Stimulated activated CD8-positive, alpha-beta memory T cell treated with anti-CD3 and anti-CD28 coated beads, Interleukin-4, amount 100 ng/mL, for 48 hours (primary cell): ENCODE measurements at places on chromosomes 6 and 20.

GRCh38 chr6:46347669-46348068 lies 143.6 kb downstream of the RCAN2 start:
- DNase-seq, result no peak

DNA sequence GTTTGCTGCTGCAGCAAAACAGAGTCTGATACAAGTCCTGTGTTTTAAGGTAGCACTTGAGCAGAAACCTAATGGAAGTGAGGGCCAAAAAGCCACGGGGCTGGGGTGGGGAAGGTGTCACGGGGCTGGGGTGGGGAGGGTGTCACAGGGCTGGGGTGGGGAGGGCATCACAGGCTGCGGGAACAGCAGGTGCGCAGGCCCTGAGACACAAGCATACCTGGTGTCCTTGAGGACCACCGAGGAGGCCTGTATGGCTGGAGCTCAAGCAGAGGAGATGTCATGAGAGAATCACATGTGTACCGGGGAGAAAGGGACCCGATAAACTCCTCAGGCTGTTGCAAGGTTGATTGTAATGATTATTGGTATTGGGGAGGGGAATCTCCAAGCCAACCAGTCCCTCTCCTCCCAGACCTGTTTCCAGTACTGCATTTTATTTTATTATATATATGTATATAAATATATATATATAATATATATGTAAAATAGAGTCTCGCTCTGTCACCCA lies 13.6 kb upstream of the SPO11 start:
- no peak for DNase-seq

GRCh38 chr6:160360955-160361354 lies 12.8 kb downstream of the SLC22A3 start:
- no peak for DNase-seq

DNA sequence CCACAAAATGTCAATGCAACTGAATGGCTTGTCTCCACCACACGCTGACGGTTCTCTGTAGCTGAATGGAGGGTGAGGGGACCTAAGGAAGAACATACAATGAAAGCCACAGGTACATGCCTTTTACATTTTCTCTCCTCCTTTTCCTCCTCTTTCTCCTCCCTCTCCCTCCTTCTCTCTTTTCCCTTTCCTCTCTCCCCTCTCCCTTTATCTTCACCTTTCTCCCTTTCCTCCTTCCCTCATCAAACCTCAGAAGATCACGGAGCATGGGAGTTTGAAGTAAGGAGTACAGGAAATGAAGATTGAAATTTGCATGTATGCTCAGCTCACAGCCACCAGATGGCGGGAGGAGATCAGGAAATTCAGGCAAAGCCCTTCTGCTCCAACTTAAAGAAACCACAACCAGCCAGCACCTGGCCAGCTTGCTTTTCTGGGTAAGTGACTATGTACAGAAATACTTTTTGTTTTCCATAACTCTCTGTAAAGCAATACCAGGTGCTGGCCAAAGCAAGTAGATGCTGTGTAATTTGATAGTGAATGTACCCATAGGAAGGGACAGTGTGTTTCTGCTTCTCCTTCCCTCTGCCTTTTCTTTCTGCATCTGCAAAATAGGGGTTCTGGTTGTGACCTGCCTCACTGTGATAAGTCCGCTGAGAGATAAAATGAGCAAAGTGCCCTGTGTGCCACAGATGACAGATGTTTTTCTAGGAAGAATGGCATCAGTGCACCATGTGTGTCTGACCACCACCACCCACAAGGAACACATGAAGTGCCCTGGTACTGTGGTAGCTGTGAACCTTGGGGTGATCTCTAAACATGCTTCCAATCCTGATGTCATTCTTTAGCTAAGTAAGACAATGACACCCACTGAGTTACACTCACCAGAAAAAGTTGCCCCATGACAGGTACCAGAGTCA lies 18.6 kb upstream of the FOXO3 start:
- DNase-seq, result peak; percentile 67

DNA sequence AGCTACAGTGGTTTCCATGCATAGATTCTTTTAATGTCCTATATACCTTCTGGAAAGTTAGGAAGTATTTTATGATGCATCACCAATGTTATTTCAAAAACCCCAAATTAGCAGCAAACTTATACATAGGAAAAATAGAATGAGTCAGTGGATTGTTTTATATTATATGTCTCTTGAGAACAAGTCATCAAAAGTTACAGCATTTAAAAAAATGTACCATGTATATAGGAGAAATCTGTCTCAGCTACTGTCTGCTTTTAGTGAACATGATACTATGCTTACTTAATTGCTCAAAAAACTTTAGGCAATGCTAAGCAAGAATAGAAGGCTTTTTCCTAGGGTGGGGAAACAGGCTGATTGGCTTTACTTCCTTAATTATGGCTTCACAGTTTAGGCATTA lies 365.3 kb downstream of the SAMD5 start:
- DNase-seq, result no peak

- DNase-seq, result no peak
These were observed 58.0 kb upstream of the SALL4 start for GRCh38 chr20:51860111-51860882.

- DNase-seq, result peak; percentile 72
These were observed 1.7 kb downstream of the UBE2V1 start for GRCh38 chr20:50111120-50111828.

- no peak for DNase-seq
These were observed 36.0 kb upstream of the SNX9 start for GRCh38 chr6:157787080-157787479.

DNA sequence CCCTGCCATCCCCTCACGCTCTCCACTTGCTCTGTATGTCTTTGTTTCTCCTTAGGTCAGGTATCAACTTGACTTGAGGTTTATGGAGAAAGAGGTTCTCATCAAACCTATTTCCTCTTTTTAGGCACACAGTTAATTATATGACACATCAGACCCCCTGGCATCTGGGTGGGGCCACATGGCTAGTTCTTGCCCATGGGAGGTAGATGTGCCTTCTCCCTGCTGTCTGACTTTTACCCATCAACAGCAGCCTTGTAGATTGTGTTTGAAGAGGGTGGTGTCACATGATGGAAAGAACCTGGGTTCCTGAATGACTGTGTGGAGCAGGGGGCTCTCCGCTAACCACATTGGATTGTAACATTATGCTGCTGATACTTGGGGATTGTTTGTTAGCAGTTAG lies 7.2 kb upstream of the UQCC2 start:
- no peak for DNase-seq

DNA sequence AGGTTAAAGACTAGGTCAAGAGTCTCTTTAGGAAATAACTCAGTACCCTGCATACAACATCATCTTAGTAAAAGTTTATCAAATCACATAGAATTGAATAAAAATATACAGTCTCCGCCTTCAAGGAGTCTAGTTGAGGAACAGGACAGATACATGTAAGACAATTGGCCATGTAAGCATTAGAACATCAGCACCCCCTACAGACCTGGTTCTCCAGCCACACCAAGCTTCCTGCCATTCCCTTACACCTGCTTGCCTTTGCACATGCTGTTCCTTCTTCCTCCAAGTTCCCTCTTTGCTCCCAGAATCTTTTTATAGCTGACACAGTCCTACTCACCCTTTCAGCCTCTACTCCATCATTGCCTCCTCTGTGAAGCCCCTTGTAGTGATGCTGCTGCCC lies 187.8 kb upstream of the LRFN2 start:
- no peak for DNase-seq

DNA sequence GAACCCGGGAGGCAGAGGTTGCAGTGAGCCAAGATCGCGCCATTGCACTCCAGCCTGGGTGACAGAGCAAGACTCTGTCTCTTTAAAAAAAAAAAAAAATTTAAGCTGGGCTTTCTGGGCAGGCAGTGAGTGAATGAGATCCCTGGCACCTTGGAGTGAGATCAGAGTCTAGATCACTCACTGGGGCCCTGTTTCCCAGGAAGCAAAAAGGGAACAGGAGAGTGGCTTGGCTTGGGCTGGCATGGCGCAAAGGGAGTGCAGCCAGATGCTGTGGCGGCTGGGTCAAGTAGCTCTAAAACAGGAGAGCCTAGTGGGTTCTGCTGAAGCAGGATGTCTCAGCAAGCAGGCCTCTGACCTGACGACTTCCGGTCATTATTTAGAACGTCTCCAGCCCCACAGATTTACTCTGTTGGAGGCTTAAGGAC lies 10.4 kb downstream of the PLCG1 start:
- DNase-seq, result no peak

DNA sequence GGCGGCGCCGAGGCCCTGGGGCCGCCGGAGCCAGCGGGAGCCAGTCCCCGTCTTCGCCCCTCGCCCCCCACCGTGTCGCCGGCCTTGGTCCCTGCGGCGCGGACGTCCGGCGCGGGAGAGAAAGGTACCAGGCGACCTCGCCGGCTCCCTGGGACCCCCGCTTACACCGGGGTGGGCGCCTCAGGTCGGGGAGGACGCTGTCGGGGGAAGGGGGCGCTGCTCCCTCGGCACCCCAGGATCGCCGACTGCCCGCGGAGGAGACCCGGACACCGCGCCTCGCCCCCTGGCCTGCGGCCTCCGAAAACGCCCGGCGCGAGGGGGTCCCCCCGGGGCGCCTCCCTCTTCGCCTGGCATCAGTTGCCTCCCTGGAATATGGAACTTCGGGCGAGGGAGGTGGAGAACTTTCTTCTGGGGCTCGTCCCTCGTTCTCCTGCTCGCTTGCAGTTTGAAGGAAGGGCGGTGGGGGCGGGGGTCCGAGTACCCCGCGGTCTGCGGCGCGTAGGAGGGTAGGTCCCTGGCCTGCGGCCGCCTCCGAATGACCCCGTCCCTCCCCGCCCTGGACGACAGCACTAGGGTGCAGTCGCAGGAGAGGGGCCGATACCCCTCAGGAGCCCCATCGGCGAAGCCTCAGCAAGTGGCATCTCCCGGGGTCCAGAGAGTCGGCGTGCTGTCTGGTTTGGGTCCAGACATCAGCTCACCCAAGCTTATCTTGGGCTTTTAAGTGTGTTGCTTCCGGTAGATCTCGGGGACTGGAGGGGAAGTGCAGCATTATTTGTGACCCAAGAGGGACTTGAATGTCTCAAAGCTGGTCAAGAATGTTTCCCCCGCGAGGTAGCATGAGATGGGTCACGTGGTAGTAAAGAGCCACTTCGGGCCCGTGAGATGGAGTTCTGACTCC lies 549 bp downstream of the ANKRD6 start:
- peak; percentile 43 for DNase-seq

GRCh38 chr6:97456070-97456469 lies 173.1 kb upstream of the MMS22L start:
- no peak for DNase-seq

GRCh38 chr6:34465531-34466241 lies at the start of gene PACSIN1:
TSS of gene PACSIN1 (plus strand) at chr6:34466076. CDS start at chr6:34526306, 60,230 bp downstream.
- no peak for DNase-seq

DNA sequence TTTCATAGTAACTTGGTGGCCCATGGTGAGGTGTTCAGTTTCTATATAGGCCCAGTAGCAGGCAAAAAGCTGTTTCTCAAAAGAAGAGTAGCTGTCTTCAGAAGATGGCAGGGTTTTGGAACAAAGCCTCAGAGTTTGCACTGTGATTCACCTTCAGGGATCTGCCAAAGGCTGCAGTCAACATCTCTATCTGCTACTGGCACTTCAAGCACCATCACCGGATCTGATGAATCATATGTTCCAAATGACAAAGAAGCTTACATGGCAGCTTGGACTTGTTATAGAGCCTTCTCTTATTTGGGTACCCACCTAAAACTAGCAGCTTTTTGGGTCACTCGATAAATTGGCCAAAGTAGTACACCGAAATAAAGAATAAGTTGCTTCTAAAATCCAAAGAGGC lies 39.5 kb downstream of the PKIB start:
- DNase-seq, result no peak

DNA sequence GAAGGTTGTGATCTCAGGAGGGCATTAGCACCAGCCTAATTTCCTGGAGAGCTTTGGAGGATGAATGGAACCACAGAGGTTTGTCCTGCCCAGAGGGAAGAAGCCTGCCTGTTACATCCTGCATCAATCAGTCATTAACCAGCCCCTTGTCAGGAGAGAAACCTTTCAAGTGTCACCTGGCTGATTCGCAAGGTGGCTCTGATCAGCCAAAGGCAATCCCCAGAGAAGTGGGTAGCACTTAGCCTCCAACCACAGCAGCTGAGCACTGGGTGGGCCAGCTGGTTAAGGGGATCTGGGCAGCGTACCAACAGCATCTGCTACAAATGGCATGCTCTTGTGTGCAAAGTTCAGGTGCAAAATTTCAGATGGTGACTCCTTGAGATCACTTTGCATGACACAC lies 26.9 kb downstream of the ANKEF1 start:
- no peak for DNase-seq

DNA sequence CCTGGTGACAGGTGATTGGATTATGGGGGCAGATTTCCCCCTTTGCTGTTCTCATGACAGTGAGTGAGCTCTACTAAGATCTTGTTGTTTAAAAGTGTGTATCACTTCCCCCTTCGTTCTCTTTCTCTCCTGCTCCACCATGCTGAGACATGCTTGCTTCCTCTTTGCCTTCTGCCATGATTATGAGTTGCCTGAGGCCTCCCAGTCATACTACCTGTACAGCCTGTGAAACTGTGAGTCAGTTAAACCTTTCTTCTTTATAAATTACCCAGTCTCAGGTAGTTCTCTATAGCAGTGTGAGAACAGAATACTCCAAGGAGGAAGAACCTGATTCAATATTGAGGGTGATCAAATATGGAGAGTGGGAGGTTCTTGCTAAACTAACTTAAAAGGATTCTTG lies 724.9 kb downstream of the DOK5 start:
- DNase-seq, result no peak

DNA sequence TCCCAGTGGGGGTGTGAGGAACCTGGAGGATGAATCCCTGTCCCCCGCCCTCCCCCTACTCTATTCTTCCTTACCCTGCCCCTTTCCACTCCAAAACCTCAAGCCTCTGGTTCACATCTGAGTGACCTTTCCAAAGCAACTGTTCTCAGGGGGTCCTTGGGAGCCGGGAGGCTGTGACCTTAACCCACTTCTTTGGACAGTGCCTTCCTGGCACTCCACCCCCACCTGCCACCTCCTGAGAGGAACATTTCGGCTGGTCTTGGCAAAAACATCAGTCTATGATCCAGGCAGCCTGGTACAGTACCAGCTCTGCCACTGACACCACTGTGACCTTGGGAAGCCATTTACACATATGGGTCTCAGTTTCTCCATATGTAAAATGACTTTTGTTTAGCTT lies 121.7 kb downstream of the MRPL14 start:
- no peak for DNase-seq

- no peak for DNase-seq
These were observed 172.0 kb downstream of the MYLK4 start for GRCh38 chr6:2578767-2579166.

DNA sequence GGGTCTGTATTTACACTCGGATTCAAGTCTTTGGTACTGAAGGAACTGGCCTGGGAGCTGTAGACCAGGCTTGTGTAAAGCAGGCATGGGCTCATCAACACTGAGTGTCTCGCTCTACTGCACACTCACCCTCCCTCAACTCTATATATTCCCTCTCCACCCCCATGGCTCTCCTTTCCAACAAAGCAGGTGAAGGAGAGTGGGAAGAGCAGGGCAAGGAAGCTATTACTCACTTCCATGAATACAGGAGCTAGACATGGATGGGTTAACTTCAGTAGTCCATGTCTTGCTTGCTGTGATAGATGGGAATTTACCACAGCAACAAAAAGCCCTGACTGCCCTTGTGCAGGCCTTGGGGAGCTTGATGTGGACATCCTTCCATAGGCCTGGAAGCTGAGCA lies 20.7 kb upstream of the SLC2A12 start:
- no peak for DNase-seq
